ENCODE measurements at places on chromosomes 1 and 21. TPM values are rescaled to one million over a fixed set of nuclear protein-coding genes. Genes with fewer than 3 reads are reported as not detected.

DNA sequence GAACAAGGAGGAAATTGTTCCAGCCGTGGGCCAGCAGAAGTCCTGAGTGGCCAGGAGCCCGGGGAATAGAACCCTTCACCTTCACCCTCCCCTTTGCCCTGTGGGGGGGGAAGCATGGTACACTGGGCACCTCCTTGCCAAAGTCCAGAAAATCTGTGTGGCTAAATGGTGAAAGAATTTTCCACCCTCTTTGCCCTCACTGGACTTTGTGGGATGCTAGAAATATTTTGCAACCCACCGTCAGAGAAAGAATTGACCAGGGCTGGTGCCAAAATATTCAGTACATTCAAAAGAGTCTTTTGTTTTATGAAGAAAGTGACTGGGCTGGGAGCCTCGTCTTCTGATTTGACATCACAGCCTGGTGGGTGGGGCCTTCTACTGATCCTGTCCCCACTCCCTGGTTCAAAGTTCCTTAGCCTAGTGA, 14.6 kb downstream of the NFASC start:
- DNase-seq: no peak

GRCh38 chr1:177800400-177801088, 169.3 kb downstream of the SEC16B start:
- no peak for DNase-seq

SLC44A5 gene
- total RNA-seq: 1.8 TPM

TSPEAR gene
- total RNA-seq: 0.65 TPM

Measured in Right ventricle myocardium inferior (tissue), 1 donor.